ENCODE measurements at places on chromosomes 16 and 17.

DNA sequence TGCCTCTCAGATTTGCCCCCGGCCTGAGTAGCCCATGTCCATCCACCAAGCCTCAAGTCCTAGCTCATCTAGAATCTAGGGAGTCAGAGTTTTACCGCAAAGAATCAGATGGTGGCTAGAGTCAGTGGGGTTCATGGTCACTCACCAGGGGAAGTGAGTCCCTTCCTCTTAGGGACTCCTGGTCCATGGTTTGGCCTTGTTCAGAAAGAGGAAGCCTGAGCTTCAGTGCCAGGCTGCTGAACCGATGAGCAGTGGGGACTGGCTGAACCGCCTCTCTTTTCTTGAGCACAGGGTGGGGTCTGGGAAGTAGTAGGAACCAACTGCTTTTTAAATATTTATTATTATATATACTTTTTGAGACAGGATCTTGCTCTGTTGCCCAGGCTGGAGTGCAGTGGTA is 160.3 kb downstream of the NTN1 start:
- DNase-seq: no peak

GRCh38 chr16:12672986-12673385 is 130.7 kb downstream of the CPPED1 start:
- DNase-seq: no peak

DNA sequence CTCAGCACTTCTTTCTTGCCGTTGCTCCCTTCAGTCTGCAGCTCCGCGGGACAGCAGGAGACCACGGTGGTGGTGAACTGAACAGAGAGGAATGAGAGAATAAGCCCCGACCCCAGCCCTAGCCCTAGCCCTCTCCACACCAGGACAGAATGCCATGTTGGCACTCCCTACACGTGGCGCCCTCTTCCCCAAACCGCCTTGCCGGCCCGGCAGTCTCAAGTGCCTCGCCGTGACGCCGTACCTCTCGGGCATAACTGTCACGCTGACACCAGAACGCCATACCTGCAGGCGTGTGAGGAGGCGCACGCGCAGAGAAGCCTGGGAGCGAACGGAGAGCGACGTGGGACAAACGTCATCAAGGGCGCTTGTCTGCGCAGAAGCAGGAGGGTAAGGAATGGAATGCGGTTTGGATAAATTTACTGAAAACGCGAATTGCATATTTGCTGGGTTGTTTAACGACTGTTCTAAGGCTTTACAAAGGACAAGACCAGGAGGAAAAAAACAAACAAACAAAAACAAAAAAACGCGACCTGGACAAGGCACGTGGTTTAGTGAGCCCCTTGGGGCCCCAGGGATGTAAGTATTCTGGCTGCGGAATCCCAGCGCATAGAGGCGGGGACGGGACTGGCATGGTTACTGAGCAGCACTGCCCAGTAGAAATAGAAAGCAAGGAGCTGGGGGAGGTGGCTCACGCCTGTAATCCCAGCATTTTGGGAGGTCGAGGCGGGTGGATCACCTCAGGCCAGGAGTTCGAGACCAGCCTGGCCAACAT is at the start of gene AARSD1:
Gene AARSD1 (minus strand): TSS at position 294 of the 772 bp plus-strand sequence. CDS start 14 bp downstream, at position 280.
- peak; percentile 96 for DNase-seq

GRCh38 chr16:27761816-27762215 is 211.9 kb downstream of the KATNIP start:
- no peak for DNase-seq

DNA sequence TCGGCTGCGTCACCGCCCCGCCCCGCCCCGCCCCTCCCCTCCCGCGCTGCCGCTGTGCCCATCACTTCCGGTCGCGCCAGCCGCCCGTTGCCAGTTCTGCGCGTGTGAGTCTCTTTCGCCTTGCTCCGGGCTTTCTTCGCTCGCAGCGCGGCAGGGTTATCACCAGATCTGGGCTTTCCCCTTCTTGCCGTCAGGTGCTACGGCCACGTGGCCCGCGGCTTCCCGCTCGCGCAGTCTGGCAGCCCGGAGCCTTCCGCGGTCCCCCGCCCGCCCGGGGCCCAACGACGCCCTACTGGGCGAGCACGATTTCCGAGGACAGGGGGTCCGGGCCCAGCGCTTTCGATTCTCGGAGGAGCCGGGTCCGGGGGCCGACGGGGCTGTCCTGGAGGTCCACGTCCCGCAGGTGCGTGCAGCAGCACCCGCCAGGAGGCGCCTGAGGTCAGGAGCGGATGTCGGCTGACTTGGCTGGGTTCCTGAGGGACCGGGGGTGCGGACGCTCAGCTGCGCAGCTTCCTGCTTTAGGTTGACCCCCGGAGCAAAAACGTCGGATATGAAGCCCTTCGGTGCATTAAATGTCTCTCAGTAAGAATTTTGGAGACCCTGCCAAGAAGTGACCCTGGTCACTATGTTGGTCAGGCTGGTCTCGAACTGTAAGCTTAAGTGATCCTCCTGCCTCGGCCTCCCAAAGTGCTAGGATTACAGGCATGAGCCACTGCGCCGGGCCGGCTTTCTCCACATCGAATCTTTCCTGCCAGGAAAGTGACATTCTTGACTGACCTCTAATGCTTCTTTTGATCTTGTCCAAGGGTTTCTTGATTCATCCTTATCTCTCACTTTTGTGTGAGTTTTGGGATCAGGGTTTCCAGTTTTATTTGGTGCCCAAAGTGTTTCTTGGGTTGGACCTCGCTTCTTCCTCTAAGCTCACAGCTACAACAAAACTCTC is at the start of gene METTL23:
Gene METTL23 (plus strand): TSS at position 64 of the 943 bp plus-strand sequence. CDS start 2,872 bp downstream, outside the sequence.
- DNase-seq: peak; percentile 89

DNA sequence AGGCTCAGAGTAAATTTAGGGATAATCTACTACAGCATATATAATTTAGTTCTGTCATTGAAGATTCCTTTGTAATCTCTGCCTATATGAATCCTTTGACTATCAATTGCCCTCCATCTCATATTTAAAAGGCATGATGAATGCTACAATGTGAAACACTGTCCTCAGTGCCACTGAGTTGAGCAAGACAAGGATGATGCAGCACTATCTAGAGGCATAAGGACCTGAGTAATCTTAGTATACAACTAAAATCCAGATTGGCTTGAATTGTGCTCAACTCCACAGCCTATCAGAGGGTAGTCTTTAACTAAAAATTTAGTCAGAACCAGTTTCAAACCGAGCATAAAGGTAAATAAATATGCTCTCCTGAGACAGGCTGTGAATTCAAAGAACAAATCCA is 11.6 kb upstream of the STRADA start:
- DNase-seq: peak; percentile 22

GRCh38 chr17:5785338-5785737 is 201.0 kb upstream of the NLRP1 start:
- DNase-seq: peak; percentile 42

DNA sequence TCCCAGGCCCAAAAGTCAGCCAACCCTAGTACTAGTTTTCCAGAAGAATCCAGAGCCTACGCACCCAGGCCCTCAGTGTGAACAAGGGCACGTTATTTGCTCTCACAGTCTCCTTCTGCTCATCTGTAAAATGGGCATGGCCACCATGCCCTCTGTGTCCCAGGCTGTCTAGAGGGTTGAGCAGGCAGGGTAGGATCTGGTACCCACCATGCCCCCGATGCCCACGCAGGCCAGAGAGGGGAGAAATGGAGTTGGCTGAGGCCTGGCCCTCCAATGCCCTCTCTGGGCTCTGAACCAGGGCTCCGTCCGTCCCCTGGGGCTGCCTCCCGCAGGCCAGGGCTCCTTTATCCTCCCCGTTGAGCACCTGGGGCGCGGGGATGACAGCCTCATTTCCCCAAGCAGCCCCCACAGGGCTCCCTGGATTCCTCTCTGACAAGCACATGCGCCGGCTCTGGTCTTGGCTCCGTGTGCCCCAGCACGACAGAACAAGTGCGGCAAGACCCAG is 9.1 kb upstream of the BAHCC1 start:
- DNase-seq: peak; percentile 32

GRCh38 chr17:44733753-44734152 is 25.0 kb upstream of the ADAM11 start:
- DNase-seq: no peak

DNA sequence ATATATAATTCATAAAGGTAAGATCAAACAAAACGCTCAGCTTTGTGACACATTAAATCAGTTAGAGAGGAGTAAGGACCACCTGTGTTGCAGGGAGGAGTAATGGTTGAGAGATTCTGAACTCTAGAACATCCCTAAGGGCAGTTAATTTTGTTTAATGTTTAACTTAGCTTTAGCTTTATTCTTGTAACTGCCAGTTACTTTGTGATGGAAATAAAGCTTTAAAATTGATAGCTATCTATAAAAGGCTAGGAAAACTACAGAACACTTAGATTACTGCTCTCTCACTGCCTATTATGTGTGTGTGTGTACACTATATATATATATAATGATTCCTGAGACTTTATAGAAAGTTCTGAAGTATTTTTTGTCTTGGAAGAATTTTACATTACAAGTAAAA is 37.8 kb downstream of the PTRH2 start:
- DNase-seq: no peak

DNA sequence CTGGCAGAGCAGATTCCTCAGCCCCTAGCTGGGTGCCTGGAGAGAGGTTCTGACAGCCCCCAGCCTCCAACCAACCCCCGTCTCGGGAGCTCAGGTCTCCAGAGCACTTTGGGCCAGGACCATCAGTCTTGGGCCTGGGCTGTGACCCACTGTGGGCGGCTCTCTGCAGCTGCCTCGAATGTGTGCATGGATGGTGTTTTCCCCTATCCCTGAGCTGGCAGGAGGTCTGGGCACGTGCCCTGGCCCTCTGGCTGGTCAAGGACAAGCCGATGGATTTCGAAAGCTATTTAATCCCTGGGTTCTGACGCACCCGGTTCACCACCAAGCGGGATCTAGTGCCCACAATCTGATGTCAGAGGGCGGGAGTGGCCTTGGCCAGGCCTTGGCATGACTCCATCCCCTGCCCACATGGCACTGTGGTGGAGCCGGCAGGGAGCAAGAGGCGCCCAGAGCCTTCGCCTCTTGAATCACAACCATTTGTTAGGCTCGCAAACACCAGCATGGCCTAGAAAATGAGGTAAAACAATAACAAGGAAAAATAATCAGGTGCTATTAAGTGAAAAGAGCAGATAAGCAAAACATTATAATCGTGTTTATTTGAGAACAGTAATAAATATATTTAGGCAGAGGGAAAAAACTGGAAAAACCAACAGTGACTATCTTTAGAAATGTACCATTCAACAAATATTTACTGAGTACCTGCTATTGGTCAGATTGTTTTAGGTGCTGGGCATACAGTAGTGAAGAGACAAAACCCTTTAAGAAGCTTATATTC is 69.3 kb upstream of the TOB1 start:
- no peak for DNase-seq

GRCh38 chr17:28313841-28314240 is 5.2 kb upstream of the TMEM97 start:
- DNase-seq: no peak

- peak; percentile 91 for DNase-seq
Measured at GRCh38 chr16:1379304-1380076, 27.8 kb downstream of the GNPTG start.

DNA sequence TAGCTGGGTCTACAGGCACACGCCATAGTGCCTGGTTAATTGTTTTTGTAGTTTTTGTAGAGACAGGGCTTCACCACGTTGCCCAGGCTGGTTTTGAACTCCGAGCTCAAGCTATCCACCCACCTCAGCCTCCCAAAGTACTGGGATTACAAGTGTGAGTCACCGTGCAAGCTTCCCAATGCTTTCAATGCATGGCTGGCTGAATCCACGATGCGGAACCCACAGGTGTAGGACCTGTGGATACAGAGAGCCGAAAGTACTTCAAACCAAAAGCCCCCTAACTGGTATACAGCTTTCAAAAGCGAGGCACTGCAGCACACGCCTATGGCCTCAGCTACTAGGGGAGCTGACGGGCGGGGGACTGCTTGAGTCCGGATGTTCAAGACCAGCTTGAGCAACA is 44.8 kb downstream of the METTL16 start:
- no peak for DNase-seq

- DNase-seq: peak; percentile 87
Measured at GRCh38 chr17:57954397-57955182, 622 bp downstream of the CUEDC1 start.

GRCh38 chr16:58589326-58589905 is 40.2 kb downstream of the CNOT1 start:
- DNase-seq: peak; percentile 62

- DNase-seq: no peak
Measured at GRCh38 chr17:36089888-36090836, at the start of gene CCL3. CCL3 (minus strand) TSS chr17:36090143; CDS start chr17:36090058, 85 bp downstream.

DNA sequence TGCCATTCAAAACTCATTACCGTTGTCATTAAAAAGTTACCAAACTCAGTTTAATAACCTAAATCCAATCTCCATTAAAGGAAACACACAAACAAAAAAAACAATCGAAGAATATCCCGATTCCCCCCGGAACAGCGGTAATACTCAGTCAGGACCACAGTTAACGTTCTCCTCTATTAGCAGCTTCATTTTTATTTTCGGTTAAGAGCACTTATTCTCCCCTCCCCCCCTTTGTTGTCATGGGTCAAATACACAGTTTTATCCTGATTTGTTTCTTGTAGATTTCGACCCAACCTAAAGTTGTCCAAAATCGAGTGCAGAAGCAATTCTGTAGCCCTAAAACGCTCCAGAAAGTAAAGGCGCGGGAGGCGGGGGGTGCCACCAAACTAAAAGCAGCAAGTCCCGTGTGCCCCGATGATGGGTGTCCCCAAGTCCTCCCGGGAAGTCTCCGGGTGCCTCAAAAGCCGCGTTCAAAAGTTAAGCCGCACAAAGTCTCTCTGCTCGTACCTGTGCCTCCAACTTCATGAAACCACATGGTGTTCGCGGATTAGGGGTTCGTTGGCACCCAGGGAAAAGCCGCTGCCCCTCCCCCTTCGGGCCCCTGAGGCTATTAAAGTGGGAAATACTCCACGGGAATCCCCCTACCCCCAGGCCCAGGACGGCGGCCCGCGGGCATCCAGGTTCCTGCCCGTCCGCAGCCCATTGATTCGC is 996 bp downstream of the SUMO2 start:
- peak; percentile 49 for DNase-seq

DNA sequence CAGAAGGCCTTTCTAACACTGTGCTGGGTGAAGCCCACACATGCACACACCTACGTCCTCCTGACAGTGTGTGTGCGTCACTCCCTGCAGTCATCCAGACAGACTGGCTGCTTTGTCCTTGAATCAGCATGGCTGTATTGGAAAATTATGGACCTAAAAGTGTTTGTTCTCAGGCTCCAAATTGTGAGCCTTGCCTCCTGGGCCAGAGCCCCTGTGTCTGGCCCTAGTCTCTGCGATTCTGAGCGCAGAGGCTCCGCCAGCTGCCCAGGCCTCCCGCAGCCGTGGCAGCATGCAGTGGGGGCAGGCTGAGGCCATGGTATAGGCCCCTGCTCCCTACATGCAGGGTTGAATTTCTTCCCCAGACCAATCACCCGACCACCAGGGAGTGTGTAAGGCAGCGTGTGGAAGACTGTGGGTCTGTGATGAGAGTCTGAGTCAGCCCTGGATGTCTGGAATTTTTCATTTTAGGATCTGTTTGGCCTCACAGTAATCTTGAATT is 166.9 kb downstream of the LGALS9B start:
- DNase-seq: peak; percentile 74

- DNase-seq: no peak
Measured at GRCh38 chr17:53527473-53527872, 295.3 kb upstream of the KIF2B start.

DNA sequence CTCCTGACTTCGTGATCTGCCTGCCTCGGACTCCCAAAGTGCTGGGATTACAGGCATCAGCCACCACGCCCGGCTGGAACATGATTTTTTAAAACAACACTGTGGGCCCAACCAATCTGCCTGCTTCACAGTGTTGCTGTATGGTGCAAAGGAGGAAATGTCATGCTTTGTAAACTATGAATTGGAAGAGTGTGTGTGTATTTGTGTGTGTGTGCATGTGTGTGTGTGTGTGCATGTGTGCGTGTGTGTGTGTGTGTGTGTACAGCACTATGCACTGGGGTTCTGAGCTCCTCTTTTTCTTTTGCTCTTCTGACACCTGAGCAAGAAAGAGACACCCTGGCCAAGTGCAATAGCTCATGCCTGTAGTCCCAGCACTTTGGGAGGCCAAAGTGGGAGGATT is 14.5 kb upstream of the CNOT1 start:
- DNase-seq: no peak

All from adipocyte (in vitro differentiated cells).